ENCODE measurements at places on chromosomes 6 and 20.

DNA sequence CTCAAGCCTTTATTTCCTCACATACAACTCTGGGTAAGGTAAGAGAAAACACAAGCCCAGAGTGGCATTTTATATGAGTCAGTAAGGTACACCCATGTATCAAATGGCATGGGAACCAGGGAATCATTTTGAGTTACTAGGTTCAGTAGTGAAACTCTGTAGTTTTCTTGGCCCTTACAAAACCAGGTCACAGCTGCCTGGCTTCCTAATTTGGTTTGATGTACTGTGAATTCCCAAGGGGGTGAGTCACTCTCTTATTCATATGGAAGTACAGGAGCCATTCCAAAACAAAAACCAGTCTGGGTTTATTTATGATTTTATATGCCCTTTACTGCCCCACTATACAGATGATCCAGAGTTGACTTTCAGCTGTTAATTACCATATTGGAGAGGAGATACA lies 70.7 kb downstream of the PDE7B start:
- DNase-seq: no peak

GRCh38 chr20:57475388-57476083 lies 49.4 kb downstream of the CTCFL start:
- DNase-seq: no peak

DNA sequence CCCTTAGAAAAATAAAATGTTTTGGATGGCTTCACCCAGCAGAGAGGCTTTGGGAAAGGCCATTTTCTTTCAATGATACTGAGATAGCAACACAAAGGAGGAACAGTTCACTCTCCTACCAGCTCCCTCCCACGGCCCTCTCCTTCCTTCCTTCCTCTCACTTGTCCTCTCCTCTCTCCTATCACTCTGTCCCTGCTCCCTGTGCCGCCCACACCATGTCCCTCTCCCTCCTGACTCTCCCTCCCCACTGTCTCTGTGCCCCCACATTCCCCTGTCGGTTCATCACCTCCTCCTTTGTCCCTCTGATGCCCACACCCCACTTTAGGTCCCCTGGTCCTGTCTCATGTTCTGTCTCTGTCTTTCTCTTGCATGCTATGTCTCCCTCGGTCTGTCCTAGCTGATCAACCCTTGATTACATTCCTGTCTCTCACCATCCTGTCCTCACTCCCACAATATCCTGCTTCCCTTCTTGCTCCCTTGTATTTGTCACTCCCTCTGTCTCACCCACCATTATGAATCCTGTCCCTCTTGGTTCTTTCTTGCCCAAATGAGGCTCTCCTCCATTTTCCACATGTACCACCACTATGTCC lies 30.1 kb downstream of the ELMO2 start:
- DNase-seq: peak; percentile 71

GRCh38 chr6:4936681-4937041 lies 67.2 kb downstream of the RPP40 start:
- no peak for DNase-seq

GRCh38 chr6:34517461-34517881 lies 38.7 kb downstream of the SPDEF start:
- no peak for DNase-seq

DNA sequence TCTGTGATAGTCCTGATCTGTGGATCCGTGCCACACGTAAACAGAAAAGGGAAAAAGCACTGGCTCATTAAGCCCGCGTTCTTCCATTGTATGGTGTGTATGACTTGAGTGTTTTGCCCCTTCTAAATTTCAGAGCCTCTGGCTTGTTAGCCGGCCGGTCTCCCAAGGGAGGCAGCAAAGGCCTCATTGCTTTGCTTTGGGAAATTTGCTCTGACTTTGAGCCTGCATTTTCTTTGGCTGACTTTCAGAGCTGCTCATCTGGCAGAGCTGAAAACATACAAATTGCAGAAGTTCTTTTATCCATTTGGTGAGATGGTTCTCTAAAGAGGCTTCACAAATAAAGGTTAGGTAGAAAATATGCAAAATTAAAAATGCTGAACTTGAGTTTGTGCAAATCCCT lies 123.0 kb downstream of the UTRN start:
- DNase-seq: peak; percentile 30

DNA sequence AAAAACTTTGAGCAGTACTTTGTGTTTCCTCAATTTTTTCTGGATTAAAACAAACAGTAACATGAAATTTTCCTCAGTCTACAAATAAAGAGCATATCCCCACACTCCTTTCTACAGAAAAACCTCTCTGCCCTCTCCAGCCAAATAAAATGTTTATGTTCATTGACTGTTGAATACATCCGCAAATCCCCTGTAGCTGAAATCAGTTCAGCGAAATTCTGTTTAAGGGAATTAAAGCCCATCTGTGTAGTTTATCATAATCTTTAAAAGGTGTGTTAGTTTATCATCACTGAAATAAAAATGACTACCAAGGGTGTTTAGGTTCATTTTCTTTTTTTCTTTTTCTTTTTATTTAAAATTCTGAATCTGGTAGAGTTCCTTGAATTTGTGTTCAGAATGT lies 157.8 kb upstream of the RUNX2 start:
- DNase-seq: no peak

DNA sequence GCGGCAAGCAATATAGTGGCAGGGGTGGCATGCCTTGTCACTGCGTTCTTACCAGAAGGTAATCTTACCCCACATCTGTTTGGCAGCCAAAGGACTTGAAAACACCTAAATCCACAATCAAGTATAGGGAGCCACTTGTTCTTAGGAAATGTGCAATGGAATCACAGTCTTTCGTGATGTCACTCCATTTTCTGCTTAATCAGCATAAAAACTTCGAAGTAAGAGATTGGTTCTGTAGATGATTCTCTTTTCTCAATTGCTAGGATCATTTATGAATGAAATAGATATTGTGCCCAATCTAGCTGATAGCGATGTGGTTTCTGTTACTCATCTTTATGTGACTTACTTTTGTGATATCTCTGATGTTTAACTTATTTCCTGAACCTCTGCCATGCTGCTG lies 89.0 kb downstream of the SLC22A3 start:
- no peak for DNase-seq

DNA sequence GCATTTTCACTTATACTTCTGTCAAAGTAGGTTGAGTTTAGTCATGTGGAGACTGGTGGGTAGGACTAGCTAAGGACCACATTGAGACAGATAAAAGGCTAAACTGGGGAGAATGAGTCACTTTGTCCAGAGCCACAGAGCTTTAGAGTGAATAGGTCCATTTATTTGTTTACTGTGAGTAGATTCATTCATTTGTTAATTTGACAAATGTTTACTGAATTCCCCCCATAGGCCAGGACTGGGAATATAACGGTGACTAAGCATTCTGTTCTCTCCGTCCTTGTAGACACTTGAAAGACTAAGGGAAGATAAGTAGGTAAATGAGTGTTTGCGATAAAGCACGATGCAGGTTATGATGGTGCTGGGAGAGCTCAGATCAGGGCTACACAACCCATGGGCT lies 699.7 kb upstream of the ID4 start:
- no peak for DNase-seq

DNA sequence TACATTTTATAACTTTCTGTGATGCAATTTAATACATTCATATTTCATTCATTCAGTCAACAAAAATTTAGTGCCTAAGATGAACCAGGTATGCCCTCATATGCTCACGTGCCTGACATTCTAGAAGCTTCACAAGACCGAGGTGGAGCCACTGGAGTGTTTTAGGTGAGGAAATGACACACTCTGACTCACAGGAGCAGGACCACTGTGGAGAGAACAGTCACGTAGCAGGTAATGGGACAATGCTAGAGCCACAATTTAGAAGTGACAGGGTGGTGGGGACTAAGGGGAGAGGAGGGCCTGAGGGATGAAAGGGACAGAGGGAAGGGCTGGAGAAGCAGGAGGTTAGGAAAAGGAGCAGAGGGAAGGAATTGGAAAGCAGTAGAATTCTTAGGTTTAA lies 17.6 kb upstream of the HLA-A start:
- DNase-seq: no peak

GRCh38 chr6:148027201-148027600 lies 315.4 kb upstream of the SASH1 start:
- DNase-seq: no peak

GRCh38 chr6:138987080-138987642 lies 892 bp downstream of the REPS1 start:
- peak; percentile 40 for DNase-seq

DNA sequence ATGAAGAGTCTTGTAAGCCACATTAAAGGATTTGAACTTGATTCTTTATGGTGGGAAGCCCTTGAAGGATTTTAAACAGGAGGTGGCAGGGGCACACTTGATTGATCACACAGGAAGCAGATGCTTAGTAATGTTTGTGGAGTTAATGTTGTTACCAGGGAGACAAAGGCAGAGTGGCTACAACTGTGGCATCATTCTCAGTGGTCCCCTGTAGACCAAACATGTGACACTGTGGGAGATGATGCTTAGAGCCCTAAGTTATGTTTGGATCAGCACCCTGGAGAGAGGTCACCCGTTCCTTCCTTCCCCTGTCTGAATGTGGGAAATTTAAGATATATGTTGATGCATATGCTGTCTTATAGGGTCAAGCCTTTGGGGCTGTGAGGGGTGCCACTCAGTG lies 53.2 kb downstream of the EIF2S2 start:
- DNase-seq: no peak

DNA sequence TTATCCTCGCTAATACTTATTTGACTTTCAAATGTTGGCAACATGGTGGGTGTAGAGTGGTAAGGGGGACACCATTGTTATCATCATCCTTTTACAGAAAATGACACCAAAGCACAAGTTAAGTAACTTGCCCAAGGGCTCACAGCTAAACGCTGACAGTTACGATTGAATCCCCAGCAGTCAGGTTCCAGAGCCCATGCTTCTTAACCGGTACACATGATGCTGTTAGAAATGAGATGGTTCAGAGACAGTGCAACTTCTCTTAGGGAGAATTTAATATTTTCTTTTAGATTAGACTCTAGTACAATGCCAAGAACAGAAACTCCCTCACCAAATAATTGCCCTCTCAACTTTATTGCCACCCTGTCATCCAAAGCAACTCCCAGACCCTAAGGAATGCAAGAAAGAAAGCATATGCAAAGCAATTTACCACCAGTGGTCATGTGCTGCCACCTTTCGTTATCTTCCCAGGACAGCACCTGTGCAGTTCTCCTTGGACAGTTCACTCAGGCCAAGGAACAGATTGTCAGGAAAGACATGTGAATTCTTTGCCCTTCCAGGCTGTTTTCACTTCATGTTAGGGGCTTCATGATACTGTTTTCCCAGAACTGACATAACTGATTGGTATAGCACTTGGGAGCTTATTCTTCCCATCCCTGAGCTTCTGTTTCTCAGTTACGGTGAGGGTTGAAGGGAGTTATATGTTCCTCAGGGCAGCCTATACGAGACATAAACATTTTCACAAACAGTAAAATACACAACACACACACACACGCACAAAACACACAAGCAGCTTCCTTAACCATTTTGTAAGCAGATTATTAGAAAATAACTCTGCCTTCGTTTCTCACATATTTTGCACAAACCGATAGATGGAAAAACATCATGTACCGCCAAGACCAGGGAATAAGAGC lies 5.1 kb downstream of the HLA-DMA start:
- peak; percentile 60 for DNase-seq

DNA sequence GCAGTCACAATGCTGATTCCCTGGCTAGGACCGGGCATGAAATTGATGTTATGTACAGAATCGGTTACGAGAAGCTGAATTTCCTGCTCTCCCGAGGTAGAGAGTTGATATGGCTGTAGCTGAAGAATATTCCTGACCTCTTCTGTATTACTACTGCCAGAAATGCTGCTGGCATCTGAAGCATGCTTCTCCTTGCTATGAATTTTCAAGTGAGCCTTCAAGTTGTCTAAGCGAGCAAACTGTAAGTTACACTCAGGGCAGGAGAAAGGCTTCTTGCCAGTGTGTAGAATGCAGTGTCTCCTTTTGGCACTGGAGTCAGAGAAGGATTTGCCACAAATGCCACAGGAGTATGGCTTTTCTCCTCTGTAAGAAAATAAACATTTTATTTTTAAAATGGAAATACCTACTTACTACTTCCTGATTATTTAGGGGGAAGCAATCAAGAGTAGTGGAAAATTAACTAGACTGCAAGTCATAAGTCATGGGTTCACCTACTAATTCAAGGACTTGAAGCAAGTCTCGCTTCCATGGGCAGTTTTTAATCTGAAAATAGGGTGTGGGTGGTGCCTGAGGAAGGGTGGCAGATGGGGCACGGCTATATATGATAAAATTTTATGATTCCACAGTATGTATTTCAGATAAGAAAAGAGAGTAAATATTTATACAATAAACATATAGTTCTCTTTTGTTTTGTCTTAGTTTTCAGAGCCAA lies 10.8 kb upstream of the MICAL1 start:
- DNase-seq: no peak

- DNase-seq: no peak
These were observed 2.3 kb upstream of the DLGAP4 start for GRCh38 chr20:36303831-36304230.

GRCh38 chr6:75290136-75290945 lies 5.7 kb upstream of the TMEM30A start:
- DNase-seq: no peak

GRCh38 chr6:139449611-139450000 lies 75.2 kb upstream of the CITED2 start:
- DNase-seq: no peak

DNA sequence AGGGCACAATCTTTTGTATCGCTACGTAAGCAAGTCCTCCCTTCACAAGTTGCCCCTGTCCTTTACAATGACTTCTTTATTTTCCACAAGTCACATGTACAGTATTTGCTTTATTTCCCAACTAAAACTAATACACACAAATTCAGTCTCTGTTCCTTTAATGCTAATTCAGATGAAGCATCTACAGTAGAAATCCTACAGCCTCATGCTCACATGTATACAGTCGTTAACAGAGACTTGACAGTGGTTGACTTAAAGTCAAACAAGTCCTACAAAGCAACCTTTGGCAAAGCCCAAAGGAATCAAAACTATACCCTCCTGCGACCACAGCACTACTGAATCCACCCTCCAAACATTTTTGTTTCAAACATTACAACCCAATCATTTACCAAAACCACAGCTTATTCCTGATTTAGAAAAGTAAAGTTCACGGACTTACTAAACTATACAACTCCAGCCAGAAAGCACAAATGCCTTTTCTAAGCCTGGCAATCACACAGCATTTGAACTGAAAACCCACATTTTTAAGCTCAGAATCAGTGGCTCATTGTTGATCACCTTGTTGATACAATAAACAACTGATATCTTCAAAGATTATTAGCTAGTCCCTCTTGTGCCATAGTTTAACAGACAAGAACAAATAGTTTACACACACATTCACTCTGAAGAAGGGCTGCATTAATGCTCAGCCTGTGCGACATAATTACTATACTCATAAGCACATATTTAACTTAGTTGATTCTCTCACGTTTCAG lies 70.9 kb upstream of the NHSL1 start:
- no peak for DNase-seq

- no peak for DNase-seq
These were observed 57.0 kb downstream of the NOX3 start for GRCh38 chr6:155398701-155399061.

DNA sequence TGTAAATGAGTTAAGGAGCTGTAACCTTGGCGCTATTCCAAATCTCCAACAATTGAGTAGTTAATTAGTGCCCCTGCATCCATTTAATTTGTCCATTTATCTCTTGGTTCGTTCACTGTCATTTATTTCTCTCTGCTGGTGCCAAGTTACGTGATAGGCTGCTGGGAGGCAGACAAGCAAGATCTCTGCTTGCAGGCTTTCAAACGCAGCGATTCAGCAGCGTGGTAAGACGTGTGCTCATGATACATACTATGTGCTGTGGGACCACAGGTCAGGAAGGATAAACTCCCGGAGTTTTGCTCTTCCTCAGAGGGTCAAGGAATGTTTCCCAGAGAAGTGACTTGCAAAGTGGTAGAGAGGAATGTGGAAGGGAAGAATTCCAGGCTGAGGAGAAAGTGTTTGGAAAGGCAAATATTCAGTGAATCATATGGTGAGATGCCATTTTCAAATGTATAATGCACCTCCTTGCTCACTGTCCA lies 46.4 kb downstream of the UTRN start:
- no peak for DNase-seq

Measured in testis (tissue), 5 donors.